ENCODE measurements at places on chromosomes 3 and 15.

DNA sequence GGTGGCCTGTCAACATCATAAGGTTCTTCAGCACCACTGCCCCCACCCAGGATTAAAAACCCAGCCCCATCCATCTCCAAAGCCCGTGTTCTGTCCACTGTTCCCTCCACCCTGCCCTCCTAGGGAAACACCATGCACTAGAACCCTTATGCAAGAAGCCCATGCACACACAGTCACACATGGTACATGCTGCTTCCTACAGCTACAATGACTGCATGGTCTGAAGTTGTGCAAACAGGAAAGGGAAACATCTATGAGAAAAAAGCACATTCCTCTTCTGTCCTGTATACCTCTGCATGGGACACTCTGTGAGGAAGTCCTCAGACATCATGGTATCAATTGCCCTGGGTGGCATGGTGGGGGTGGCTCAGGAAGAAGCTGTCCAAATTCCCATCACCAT lies 108.6 kb upstream of the MRPS22 start:
- DNase-seq, result no peak

DNA sequence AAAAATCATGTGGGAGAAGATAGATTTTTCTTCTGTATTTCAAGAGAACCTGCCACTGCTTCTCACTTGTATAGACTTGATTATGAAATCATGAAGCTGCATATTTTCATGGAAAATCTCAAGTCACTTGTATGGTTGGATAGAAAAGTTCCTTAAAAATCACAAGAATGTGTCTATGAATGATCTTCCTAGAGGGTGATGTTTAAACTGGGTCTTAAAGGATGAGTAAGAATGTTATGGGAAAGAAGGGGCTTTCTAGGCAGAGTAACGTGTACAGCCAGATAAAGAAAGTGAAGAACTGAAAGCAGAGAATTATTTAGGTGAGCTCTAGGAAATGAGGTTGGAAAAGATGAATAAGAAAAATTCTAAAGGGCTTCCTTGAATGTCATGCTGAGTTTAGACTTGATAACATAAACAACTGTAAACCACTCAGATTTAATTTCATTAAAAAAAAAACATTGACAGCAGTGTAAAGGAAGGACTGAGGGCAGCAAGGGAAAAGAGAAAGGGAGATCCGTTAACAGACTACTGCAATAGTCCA lies 5.0 kb downstream of the CD47 start:
- no peak for DNase-seq

GRCh38 chr15:80643431-80643951 lies 51.6 kb upstream of the ABHD17C start:
- no peak for DNase-seq

- DNase-seq, result no peak
Observed at GRCh38 chr3:12622335-12622734, 41.6 kb downstream of the RAF1 start.

- DNase-seq, result no peak
Observed at GRCh38 chr15:48936666-48937065, 27.1 kb downstream of the SHC4 start.

DNA sequence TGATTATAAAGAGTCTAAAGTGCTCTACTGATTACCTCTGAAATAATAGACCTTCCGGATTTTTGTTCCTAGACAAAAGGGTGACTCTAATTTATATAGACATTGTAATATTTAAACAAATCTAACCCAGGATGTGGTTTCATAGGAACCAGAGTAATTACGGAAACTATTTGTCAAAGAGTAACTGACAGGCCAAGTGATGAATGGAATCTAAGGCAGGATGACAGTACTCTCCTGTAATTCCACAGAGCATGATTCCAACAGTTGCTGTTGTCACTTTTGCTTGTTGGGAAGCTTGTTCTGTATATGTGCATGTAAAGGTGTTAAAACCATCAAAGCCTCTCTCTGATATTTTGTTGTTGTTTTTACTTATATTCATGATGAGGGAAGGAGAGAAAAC lies 1141.0 kb downstream of the IGSF11 start:
- DNase-seq, result no peak

DNA sequence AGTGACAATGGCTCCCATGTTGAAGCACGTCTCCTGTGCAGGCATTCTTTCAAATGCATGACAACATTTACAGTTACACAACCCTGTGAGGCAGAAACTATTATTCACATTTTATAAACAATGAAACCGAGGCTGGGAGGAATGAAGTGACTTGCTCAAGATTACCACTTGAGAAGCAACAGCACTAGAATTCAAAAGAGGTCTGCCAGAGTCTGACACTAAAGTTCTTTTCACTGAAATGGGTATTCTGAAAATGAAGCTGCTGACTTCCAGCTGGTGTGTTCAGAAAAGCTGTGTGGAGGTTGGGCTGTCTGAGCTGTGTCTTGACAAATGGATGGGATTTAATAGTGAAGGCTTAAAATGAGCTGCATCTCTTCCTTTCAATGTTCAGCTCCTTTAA lies 104.4 kb downstream of the THSD4 start:
- DNase-seq, result no peak

- peak; percentile 91 for DNase-seq
Observed at GRCh38 chr3:42071904-42072812, 19.0 kb upstream of the TRAK1 start.

- DNase-seq, result no peak
Observed at GRCh38 chr3:72445827-72446217, 402.4 kb downstream of the SHQ1 start.

- DNase-seq, result no peak
Observed at GRCh38 chr3:126941721-126942270, 41.1 kb upstream of the PLXNA1 start.

- no peak for DNase-seq
Observed at GRCh38 chr3:18127859-18128681, 297.1 kb downstream of the SATB1 start.

DNA sequence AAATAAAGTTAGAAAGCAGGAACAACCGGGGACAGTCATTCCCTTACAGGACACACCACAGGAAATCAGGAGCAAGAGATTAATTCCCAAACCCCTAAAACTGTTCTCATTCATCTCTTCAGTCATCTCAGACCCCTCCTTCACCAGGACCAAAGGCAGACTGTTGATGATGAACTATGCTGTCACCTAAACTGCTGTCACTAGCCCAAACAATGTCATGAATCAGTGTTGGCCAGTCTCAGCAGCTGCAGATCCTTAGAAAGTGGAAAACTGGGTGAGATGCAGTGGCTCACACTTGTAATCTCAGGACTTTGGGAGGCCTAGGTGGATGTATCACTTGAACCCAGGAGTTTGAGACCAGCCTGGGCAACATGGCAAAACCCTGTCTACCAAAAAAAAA lies 909.6 kb downstream of the ROBO1 start:
- no peak for DNase-seq

- no peak for DNase-seq
Observed at GRCh38 chr3:121809249-121809648, 25.6 kb downstream of the IQCB1 start.

DNA sequence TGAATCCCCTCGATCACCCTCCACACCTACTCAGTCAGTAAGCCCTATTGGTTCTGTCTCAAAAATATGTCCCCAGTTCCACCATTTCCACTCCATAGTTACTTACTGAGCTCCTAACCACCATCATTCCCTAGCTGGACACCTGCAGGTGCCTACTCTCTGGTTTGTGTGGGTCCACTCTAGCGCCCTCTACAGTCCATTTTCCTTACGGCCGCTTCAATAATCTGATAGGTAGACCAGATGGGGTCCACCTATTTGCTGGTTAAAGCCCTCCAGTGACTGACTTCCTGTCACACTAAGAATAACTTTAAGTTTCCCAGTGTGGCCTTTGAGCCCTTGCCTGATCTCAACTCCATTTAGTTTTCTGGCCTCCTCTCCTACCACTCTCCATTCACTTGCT lies 5.0 kb downstream of the GXYLT2 start:
- DNase-seq, result no peak

DNA sequence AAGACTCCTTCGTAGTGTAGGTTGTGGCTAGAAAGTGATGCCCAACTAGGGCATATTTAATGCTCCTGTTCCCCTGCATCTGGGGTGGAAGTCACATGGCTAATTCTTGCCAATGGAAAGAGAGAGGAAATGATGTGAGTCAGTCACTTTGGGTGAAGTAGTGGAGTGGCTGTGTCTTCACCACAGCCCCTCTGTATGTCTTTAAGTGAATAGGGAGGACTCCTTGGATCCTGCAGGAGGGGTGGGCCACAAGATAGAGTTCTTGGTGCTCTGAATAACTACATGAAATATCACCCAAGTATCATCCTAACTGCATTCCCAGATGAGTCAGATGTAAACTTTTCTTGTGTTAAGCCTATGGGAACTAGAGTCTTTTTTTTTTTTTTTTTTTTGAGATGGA lies 17.8 kb upstream of the MB21D2 start:
- no peak for DNase-seq

DNA sequence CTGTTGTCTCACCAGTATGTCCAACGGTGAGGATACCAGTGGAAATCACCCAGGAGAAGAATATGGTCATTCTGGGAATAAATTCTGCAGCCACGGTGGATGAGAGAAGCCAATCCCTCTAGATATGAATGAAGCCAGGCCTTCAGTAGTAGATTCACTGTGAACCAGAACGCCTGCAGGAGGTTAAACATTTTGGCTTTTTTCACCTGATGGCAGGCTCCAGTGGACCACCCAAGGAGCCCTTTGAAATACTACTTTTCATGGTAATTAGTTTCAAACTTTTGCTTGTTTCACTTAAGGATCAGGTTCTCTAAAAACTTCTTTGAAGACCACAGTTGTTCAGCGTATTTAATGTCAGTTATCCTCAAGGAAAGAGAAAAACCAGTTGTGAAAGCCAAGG lies 353.4 kb downstream of the RORA start:
- DNase-seq, result no peak

- no peak for DNase-seq
Observed at GRCh38 chr15:85490856-85491255, 110.5 kb downstream of the AKAP13 start.

GRCh38 chr15:93152951-93153350 lies 63.9 kb upstream of the RGMA start:
- DNase-seq, result peak; percentile 76

DNA sequence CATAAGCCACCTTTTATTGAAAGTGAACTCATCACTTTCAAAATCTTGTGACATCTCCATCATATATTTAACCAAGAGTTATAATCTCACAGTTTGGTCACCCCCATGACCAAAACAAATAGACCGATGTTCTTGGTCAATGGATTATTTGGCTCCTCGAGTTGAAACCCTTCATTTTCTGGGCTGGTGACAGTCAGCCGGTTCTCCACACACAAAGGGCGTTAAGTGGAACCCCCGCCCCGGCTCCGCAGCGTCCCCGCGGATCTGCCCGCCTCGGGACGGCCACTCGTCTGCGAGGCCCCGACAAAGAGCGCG lies 772 bp downstream of the TSPAN3 start:
- no peak for DNase-seq

- no peak for DNase-seq
Observed at GRCh38 chr15:38074029-38074428, 139.6 kb downstream of the TMCO5A start.

Data from Ammon's horn (tissue), 1 donor.